Subcutaneous preadipocyte (primary cell): ENCODE measurements at places on chromosomes 7 and 10. TPM values are rescaled to one million over a fixed set of nuclear protein-coding genes. Genes with fewer than 3 reads are reported as not detected.

Gene NXPH1
- total RNA-seq = not detected in 2 replicates

Gene MAD1L1
- total RNA-seq = 35.6 and 44.4 TPM in 2 replicates

Gene EN2
- not detected in 2 replicates for total RNA-seq

Gene UTF1
- not detected in 2 replicates for total RNA-seq

Gene SPDYE9
- total RNA-seq = not detected in 2 replicates

Gene MINPP1
- total RNA-seq = 24.6 and 29.1 TPM in 2 replicates

Gene RNF148
- total RNA-seq = 0.78 and 1.8 TPM in 2 replicates

Gene POMZP3
- 6.1 and 7.0 TPM in 2 replicates for total RNA-seq

Gene AKR1E2
- 5.7 and 14.7 TPM in 2 replicates for total RNA-seq

Gene PCBD1
- total RNA-seq = 29.8 and 31.9 TPM in 2 replicates

Gene FAM25C
- total RNA-seq = not detected in 2 replicates

Gene NYAP1
- 1.5 and 2.0 TPM in 2 replicates for total RNA-seq

Gene DLX5
- total RNA-seq = not detected in 2 replicates

Gene ACTR3C
- total RNA-seq = 0.20 and 0.37 TPM in 2 replicates

Gene SMURF1
- 13.6 and 30.9 TPM in 2 replicates for total RNA-seq

Gene SPDYE2
- total RNA-seq = not detected in 2 replicates

Gene EIF4EBP2
- 42.6 and 44.6 TPM in 2 replicates for total RNA-seq

Gene EIF5AL1
- total RNA-seq = 0.98 and 2.2 TPM in 2 replicates

Gene HMX3
- not detected in 2 replicates for total RNA-seq

Gene RALA
- total RNA-seq = 19.5 and 25.2 TPM in 2 replicates

Gene SEMA3D
- total RNA-seq = 0.37 and 0.98 TPM in 2 replicates

Gene PON3
- total RNA-seq = 0.37 and 0.59 TPM in 2 replicates

Gene PRLHR
- total RNA-seq = not detected in 2 replicates

Gene GTF2IRD1
- 4.7 and 5.9 TPM in 2 replicates for total RNA-seq

Gene CPN1
- total RNA-seq = not detected in 2 replicates

Gene LRRC4
- total RNA-seq = under 0.01 TPM in 2 replicates

Gene C10orf143
- 0.39 and 1.1 TPM in 2 replicates for total RNA-seq

Gene PSTK
- total RNA-seq = 3.3 and 4.4 TPM in 2 replicates

Gene MBLAC1
- total RNA-seq = 0.73 and 1.6 TPM in 2 replicates

Gene LEP
- total RNA-seq = under 0.01 TPM in 1 of 2 replicates, not detected in the other

Gene KCP
- total RNA-seq = under 0.01 and 0.20 TPM in 2 replicates

Gene NRCAM
- 0.78 and 11.0 TPM in 2 replicates for total RNA-seq

Gene GJD4
- not detected in 2 replicates for total RNA-seq

Gene ATP6V0E2
- total RNA-seq = 14.7 and 16.8 TPM in 2 replicates

Gene RPA3
- 38.9 and 41.2 TPM in 2 replicates for total RNA-seq

Gene LRIT2
- total RNA-seq = not detected in 2 replicates

Gene ABCA13
- not detected in 2 replicates for total RNA-seq

Gene FOXI2
- total RNA-seq = not detected in 2 replicates

Gene TEX47
- total RNA-seq = not detected in 2 replicates

Gene KCNH2
- total RNA-seq = not detected in 2 replicates

Gene ACADSB
- 4.0 and 5.3 TPM in 2 replicates for total RNA-seq

Gene LRGUK
- 0.20 and 0.37 TPM in 2 replicates for total RNA-seq

Gene CPEB3
- 0.37 and 0.59 TPM in 2 replicates for total RNA-seq

Gene ARHGAP22
- total RNA-seq = 76.1 and 87.6 TPM in 2 replicates

Gene TET1
- total RNA-seq = 4.4 and 4.5 TPM in 2 replicates

Gene ERV3-1
- 6.8 and 8.5 TPM in 2 replicates for total RNA-seq

Gene GRID2IP
- total RNA-seq = not detected in 2 replicates

Gene OR2A12
- total RNA-seq = not detected in 2 replicates

Gene CRPPA
- total RNA-seq = 1.1 and 1.2 TPM in 2 replicates

Gene IKZF1
- total RNA-seq = not detected in 2 replicates

Gene CLDN3
- total RNA-seq = not detected in 2 replicates

Gene ANXA8L1
- total RNA-seq = not detected in 2 replicates

Gene CLDN15
- 3.3 and 5.9 TPM in 2 replicates for total RNA-seq

Gene NT5C3A
- 16.5 and 19.7 TPM in 2 replicates for total RNA-seq

Gene PPP1R17
- not detected in 2 replicates for total RNA-seq

Gene PIP
- not detected in 2 replicates for total RNA-seq
